Adrenal gland (tissue), 19 donors: ENCODE measurements at places on chromosomes 2 and 18. TPM values are rescaled to one million over a fixed set of nuclear protein-coding genes. Genes with fewer than 3 reads are reported as not detected.
A peak's percentile ranks its signal among the peaks of the same experiment; 100 is the strongest.

DNA sequence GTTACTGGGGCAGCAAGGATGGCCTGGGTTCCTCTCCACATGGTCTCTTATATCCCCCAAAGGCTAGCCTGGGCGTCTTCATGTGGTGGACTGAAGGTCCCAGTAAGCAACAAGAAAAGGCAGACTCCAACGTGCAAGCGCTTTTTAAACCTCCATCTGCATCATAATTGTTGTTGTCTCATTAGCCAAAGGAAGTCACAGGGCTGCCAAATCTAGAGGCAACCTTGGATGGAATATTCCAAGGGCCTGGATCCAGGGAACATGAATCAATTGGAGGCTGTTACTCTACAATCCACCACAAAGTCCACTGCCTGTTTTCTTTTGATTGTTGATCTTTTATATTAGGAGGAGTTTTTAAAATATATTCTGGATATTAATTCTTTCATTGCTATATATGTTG, 118.8 kb downstream of the SH3RF3 start:
- DNase-seq = peak; percentile 55
- H3K27ac ChIP-seq = peak overlapping the region; percentile 29
- no peaks in the 10 kb centered on the region for H3K36me3 ChIP-seq
- H3K27me3 ChIP-seq = no peaks in the 10 kb centered on the region
- no peak overlapping the region for H3K4me3 ChIP-seq
- peaks cover 41% of the 10 kb centered on the region for H3K4me1 ChIP-seq

DNA sequence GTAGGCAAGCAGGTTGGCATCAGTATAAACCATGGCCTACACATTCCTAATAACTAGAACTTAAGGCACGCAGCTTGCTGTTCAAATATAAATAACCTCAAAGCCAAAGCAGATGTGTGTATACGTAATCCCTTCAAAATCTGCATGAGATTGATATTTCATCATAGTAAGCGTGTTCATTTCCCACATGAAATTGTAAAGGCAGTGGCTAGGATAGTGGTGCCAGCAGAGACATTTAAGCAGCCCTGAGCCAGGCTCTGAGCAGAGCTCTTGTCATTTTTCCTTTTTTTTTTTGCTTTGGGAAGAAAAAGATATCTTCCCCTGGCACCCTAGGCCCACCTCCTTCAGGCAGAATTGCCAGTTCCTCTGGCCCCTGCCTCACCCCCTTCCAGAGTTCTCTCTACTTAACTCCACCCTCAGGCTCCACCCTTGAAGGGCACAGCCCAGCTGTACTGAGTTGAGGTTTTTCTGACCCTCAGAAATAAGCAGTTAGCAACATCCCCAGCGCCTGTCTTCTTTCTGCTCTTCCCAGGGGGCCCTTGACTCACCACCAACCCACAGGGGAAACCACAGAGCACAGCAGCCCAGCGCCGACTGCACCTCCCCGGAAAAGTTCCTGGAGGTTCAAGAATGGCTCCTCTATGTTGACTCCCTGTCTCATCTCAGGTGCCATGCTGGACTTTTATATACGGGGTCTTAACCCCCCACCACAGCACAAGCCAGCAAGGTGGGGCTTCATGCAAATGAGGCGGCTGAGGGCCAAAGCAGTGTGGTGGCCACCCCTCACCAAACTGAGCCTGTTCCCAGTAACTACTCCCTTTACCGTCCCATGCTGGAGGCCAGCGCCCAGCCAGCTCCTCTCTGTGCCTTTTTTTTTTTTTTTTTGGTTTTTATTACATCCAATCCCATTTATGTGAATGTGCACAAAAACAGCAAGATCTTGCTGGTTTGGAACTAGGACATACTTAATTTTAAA, 84.7 kb downstream of the EHD3 start:
- no peak for DNase-seq
- H3K4me3 ChIP-seq = no peak overlapping the region

- H3K36me3 ChIP-seq = no peaks in the 10 kb centered on the region
- H3K27me3 ChIP-seq = no peaks in the 10 kb centered on the region
- H3K27ac ChIP-seq = no peak overlapping the region
- DNase-seq = no peak
Measured at GRCh38 chr2:238947243-238947760, 99.4 kb downstream of the TWIST2 start.

DNA sequence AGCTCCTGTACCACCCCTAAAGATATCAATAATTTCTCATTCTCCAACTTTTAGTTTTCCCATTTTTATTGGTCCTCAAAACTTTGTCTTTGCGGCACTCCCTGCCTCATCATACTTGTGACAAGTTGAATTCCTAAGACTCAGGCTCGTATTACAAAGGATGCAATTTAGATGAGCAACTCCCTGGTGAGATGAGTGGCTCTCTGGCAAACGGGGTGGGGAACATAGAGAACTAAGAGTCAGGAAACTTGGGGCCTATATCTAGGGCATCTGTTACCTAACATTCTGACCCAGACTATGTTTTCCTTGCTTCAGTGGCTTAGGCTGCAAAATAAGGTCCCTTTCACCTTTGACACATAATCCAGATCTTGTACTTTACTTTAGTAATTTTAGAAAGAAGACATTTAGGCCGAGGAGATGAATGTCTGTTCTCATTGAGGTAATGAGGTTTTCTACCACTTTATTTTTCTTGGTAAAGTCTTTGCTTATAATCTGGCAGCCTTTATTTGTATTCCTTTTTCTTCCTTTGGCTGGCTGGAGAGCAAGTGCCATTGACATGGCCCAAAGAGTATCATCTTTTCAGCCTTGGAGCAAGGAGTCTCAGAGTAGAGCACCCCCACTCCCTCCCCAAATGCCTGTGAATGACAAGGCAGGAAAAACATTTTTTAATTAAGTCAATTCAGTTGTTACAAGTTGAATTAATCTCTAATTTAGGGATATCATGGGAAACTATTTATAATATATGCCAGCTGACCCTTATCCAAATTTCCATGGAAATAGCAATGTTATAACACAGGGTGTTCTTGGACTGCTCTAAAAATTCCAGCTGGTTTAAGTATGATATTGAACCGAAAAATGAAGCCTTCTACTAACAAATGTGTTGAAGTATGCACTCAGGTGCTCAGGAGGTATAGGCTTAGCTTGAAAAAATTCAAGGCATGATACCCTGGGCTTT, 15.2 kb downstream of the TSPYL6 start:
- no peak overlapping the region for H3K27ac ChIP-seq
- no peaks in the 10 kb centered on the region for H3K4me1 ChIP-seq

DNA sequence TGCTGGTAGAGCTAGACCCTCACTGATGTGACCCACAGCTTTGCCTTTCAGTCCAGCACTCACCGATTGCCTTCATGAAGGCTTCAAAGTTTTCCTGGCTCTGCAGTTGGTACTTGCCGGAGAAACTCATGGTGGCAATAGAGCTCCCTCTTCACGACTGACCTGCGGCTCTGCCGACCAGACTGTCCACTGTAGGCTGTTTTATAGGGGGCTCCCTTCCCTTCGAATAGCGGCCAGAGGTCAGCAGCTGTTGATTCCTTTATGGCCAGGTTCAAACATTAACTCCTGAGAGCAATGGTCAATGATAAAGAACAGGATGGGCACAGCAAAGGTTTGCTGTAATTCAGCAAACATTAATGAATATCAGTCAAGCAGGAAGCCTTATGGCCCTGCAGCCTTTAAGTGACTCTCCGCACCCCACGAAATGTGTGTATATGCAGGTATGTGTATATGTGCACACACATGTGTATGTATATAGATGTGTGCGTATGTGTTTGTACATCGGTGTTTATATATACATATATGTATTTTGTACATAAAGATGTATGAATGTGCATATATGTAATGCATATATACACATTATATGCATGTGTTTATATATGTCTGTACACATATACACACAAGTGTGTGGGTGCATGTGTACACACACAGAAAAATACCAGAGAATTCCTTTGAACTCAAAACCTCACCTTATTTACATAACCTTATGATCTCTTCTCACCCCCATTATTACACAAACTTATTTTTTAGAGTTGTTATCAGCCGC, at the start of gene FABP1:
TSS of gene FABP1 (minus strand) at position 175 of the 766 bp plus-strand sequence. CDS start at position 130, 45 bp downstream.
- no peak within 1 kb of the TSS for H3K4me3 ChIP-seq
- H3K4me1 ChIP-seq = no peaks in the 10 kb centered on the region
- H3K36me3 ChIP-seq = no peaks in the 10 kb centered on the region
- no peak for DNase-seq
- H3K27me3 ChIP-seq = peaks cover 5% of the 10 kb centered on the region
- no peak within 1 kb of the TSS for H3K27ac ChIP-seq

GRCh38 chr18:55240978-55241377, 281.7 kb upstream of the CCDC68 start:
- peaks cover 33% of the 10 kb centered on the region for H3K4me1 ChIP-seq
- H3K4me3 ChIP-seq = no peak overlapping the region
- no peaks in the 10 kb centered on the region for H3K36me3 ChIP-seq
- no peak for DNase-seq
- no peak overlapping the region for H3K27ac ChIP-seq

- H3K27ac ChIP-seq = no peak overlapping the region
- no peak for DNase-seq
- H3K4me3 ChIP-seq = no peak overlapping the region
Measured at GRCh38 chr2:118967124-118967880, 25.3 kb downstream of the MARCO start.

BZW1 gene
- 98.6 TPM for total RNA-seq

LHCGR gene
- total RNA-seq = 0.14 TPM

PCBP1 gene
- total RNA-seq = 408 TPM
